ENCODE measurements at places on chromosomes 7 and 10.

- peak; percentile 9 for DNase-seq
Observed at GRCh38 chr7:6558837-6559236, 7.6 kb upstream of the GRID2IP start.

GRCh38 chr7:1757601-1758000, 87.5 kb downstream of the ELFN1 start:
- no peak for DNase-seq

DNA sequence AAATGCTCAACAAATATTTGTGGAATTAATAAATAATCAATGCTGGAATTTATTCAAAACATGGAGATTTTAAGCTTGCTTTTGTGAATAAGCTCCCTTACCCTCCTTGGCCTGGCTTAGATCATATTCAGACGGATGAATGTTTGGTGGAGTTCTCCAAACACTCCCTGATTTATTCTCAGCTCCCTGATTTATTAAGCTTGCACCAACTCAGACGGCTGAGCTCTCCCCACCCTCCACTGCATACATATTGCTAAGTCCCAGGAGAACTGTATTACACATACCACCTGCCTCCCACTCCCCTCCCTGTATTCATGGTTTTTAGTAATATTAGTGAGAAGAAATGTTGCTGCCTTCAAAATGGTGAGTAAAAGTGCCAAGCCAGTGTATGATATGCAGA, 1057.5 kb downstream of the SORCS3 start:
- no peak for DNase-seq

DNA sequence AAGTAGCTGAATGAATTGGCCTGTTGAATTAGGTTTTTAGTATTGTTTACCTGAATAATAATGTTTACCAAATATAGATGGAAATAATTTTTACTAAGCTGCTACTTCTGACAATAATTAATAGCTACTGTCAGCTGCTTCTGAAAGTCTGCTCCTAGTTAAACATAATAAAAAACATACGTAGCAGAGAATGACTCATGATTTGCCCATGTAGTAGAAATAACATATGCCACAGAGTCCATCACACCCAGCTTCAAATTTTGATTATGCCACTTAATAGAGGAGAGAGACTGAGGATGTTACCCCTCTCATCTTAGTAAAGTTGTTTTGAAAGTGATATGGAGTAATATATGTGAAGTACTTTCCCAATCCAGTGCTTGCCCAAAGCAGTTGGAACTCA, 57.6 kb upstream of the MDFIC start:
- no peak for DNase-seq

DNA sequence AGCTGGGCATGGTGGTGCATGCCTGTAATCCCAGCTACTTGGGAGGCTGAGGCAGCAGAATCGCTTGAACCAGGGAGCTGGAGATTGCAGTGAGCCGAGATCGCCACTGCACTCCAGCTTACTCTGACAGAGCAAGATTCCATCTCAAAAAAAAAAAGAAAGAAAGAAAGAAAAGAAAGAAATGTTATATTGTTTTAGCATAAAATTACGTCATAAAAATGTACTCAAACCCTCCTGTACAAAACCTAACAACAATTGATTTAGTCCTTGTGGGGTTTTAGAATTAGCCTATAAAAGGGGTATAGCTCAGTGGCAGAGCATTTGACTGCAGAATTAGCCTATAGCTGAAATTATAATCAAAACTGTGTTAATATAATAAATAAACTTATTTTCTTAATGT, 27.9 kb downstream of the PIK3AP1 start:
- DNase-seq: no peak

DNA sequence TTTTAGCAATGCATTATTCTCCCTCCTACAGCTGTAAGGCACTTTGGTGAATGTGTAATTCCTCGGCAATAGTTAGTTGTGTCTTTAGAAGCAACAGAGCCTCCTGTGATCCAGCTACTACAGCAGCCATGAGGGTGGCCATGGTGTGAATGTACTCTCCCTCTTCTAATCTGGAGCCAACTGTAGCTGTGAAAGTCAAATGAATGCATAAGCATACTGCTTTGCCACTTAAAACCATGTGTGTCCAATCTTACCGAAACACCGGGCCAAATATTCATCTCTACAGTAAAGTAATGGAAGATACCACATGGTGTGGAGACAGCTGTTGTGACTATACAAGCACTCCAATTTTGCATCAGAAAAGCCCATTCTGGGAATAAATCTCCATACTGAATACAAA, 195.0 kb downstream of the DNAJC1 start:
- no peak for DNase-seq

DNA sequence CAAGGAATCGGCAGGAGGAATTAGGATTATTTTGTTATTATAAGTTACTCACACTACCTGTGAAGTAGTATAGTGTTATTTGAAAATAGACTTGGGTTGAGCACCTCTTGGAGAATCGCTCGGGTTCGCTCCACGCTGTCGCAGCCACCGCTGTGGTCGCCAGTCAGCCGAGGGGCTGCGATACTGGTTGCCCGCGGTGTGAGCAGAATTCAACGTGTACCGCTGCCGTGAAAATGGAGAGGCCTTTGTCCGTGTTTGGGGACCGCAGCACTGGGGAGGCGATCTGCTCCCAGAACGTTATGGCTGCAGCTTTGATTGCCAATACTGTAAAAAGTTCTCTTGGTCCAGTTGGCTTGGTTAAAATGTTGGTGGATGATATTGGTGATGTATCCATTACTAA, 117.2 kb downstream of the C7orf25 start:
- DNase-seq: no peak

- no peak for DNase-seq
Observed at GRCh38 chr10:122648599-122649428, 50.8 kb downstream of the C10orf120 start.

DNA sequence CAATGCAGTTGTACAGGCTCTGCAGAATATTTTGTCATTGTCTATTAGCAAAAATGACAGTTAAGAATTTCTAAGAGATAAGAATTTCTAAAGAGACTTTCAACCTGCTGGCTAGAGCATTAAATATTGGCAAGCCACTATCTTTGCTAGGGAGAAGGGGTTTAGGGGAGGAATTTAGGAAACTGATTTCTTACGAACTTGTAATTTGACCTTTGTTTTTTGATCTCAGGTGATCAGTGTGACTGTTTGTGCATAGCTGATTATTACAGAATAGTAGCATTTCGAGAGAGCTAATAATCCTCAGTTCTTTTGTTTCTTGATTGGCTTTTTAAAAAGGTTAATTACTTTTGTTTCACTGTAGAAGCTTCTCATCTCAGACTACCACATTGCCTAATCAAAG, 68.1 kb downstream of the ST7 start:
- no peak for DNase-seq

- DNase-seq: peak; percentile 60
Observed at GRCh38 chr10:97708976-97709946, 4.3 kb upstream of the MARVELD1 start.

- no peak for DNase-seq
Observed at GRCh38 chr7:72781631-72782030, 46.4 kb downstream of the TYW1B start.

DNA sequence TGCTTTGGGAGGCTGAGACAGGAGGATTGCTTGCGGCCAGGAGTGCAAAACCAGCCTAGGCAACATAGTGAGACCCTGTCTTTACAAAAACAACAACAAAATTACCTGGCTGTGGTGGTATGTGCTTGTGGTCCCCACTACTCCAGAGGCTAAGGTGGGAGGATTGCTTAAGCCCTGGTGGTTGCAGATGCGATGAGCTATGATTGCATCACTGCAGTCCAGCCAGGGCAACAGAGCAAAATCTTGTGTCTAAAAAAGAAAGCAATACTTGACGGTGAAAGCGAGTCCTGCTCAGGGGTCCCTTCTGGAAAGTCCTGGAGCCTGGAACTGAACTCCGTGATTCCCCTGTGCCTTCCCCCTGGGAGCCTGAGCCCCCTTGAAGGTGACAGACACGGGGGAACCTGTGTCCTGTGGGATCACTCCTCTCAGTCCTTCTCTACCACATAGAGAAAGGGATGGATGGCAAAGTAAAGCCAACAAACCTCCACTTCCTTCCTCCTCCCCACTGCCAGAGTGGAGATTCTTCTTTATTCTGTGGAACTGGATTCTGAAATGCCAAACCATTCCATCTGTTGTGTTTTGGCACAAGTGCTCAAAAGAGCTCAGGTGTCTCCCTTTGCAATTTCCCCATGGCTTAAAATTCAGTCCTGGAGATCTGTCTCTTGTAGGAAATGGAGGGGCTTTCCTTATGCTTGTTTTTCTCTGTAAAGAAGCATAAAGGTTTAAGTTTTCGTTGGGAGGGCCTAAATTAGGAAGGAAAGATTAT, 50.6 kb downstream of the KIAA1217 start:
- no peak for DNase-seq

- no peak for DNase-seq
Observed at GRCh38 chr7:36638586-36639263, 85.6 kb downstream of the AOAH start.

DNA sequence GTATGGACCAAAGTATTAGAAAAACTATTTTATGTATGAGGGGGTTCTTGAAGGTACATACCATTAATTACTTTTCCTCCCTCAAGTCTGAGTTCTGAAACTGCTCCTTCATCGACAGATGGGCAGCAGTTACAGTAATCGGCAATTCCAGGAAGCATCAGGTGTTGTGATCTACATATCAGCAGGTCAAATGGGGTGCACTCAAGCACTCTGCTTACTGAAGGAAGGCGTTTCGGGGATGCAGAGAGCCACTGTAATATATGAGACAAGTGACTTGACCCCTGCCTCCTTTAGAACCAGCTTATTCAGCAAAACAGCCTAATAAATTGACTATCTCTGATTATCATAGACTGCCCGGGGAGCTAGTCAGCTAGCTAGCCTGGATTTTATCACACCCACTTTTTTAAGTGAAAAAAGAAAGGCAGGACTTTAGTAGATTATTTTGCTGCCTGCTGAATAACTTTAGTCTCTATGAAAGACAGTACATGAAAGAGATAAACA, 4.2 kb downstream of the SMNDC1 start:
- DNase-seq: no peak

- DNase-seq: no peak
Observed at GRCh38 chr10:27713941-27714340, 31.7 kb downstream of the MKX start.

DNA sequence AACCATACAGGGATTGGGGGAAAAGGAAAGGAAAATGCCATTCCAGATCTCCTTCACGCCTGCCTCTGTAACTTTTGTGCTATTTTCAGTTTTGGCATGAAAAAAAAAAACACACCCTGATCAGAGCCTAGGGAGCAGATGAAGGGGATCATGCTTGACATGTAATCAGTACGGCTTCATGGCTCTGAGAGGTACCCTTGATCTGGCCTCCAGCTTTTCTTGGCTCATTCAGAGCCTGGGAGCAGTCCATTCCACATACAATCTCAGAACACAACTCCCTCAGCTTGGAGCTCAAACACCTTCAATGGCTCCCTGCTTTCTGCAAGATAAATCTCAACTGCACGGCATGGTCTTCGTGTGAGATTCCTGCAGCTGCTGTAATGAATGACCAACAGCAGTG, 422.8 kb upstream of the ZMIZ1 start:
- no peak for DNase-seq

DNA sequence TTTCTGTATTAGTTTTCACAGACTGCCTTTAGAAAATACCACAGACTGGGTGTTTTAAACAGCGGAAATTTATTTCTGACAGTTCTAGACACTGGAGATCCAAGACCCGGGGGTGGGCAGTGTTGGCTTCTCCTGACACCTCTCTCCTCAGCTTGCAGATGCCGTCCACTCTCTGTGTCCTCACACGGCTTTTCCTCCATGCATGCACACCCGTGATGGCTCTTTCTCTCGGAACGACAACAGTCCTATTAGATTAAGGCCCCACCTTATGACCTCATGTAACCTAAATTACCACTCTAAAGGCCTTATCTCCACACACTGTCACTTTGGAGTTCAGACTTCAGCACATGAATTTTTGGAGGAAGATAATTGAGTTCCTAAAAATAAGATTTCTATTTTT, 142.9 kb upstream of the VWC2 start:
- DNase-seq: no peak

- no peak for DNase-seq
Observed at GRCh38 chr10:132753596-132753995, 32.4 kb downstream of the NKX6-2 start.

DNA sequence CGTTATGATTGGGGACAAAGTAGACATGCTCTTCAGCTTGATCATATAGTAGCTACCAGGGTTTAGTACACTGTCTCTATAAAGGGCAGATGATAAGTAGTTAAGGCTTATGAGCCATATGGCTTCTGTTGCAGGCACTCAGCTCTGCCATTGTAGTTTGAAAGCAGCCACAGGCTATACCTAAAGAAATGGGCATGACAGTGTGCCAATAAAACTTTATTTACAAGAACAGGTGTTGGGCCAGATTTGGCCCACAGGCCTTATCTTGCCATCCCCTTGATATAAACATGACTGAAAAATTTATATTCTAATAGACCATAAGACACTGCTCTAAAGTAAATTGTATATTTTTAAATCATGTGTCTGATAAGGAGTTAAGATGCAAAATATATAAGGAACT, 36.6 kb downstream of the GRK5 start:
- DNase-seq: no peak

DNA sequence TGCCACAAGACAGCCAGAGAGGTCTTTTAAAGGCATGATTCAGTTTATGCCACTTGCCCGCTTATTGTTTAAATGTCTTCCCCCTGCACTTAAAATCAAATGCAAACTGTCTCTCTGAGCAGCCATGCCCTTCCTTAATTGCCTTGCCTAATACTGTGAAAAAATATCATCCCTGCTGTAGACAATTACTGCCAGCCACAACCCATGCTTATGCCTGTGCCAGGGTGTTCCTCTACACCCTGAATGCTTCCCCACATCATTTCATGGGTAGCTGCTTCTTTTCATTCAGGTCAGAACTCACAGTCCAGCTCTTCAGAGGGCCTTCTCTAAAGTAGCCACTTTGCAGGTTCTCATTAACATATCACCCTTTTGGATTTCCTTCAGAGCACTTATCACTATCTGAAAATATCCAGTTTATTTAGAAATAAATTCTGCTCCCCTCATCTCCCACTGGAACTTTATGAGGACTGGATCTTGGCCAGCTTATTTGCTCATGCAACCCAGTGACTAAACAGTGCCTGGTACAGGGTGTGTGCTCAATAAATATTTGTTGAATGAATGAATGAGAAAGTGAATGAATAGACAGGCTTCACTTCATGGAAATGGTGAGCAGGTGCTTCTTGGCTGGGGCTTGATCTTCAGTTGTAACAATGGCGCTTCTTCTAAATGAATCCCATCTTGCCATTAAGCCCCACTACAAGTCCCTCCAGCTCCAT, 162.4 kb upstream of the MDFIC start:
- DNase-seq: no peak

GRCh38 chr7:64873517-64873916, 29.6 kb upstream of the ZNF273 start:
- no peak for DNase-seq

- no peak for DNase-seq
Observed at GRCh38 chr7:41472427-41473125, 230.3 kb downstream of the INHBA start.

GRCh38 chr7:46192271-46192670, 271.2 kb upstream of the IGFBP3 start:
- DNase-seq: no peak

- DNase-seq: no peak
Observed at GRCh38 chr10:125592897-125593296, 90.1 kb downstream of the TEX36 start.

All from AML-193 (cell line).